Fibroblast of skin of left quadriceps (primary cell): ENCODE measurements at places on chromosomes 1 and 21.

DNA sequence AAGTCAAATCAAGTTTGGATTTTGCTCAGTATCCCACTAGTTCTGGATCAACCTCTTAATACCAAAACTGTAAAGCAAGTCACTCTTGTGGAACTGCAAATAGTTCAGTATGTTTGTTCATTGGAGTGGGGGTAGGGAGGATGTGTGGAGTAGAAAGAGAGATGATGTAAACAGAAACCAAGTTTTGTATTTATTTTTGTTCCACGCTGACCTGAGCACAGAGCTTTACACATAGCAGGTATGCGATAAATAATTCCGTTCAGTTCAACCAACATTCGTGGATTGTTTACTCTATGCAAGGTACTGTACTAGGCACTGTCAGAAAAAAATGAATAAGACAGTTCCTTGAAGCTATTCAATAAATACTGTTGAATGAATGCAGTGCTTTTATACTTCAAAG lies 4.5 kb upstream of the ZNF644 start:
- no peak for DNase-seq

DNA sequence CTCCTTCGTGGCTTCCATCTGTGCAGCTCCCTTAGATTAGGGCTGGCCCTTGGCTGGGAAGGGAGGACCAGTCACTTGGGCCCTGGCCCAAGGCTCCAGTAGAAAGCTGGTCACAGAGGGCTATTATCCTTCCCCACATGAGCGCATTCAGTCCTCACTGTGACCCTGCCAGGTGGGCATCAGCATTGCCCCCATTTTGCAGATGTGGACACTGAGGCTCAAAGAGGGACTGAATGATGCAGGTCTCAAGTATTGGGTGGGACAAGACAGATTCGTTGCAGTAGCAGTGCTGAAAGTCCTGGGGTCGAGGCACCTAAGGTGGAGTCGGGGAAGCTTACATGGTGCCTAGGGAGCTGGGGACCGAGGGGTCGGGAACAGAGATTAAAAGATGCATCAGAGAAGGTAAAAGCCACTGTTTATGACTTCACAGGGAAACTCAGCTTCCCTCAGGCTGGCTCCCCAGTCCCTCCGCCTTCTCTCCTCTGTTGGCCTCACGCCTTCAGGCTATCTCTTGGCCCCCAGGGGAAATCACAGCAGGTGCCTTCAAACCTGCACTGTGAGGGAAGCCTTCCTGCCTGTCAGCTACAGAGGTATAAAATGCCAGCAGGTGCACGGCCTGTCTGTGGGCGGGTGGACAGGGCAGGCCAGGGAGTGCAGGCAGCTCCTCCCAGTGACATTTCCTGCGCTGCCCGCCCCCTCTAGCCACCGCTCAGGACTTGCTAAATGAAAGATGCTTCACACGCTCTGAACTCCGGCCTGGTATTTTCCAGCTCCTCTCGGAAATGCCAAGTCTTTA lies 178.4 kb downstream of the GRIK3 start:
- no peak for DNase-seq

DNA sequence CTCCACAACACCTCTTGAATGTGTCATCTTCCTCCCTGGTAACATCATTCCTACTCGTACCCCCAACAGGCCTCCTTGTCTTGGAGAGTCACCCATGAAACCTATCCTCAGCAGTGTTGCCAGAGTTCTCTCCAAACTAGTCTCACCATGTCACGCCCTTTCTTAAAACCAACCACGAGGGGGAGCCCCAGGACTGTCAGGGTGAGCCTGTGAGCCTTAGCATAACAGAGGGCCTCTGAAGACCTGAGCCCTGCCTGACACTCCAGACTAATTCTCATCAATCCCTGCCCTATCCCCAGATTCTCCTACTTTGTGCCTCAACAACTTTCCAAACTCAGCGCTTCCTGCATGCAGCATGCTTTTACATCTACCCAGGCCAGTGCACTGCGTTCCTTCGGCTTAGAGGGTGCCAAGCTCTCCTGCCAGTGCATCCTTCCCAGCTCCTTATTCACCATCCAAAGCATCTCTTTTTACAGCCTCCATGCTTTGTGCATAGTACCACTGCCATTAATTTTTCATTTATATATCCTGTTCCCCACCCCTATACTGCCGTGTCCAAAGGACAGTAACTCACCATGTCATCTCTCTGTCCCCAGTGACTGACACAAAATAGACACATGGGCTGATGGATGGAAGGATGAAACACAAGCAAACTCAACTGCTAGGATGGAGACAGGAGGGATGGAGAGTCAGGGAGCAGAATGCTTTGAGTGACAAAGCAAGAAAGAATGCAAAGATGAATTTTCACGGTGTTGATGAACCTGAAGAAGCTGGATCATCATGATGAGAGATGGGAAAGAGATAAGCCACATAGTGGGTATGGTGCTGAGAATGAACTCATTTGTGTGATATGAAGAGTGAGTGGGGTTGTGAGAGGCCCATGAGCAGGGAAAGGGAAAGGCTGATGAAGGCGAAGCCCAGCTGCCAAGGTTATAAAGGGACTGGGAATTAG lies 34.0 kb downstream of the ZNF697 start:
- DNase-seq, result peak; percentile 66

- no peak for DNase-seq
Measured at GRCh38 chr1:221182791-221183533, 303.7 kb downstream of the HLX start.

GRCh38 chr1:67001682-67002425 lies 52.1 kb downstream of the SLC35D1 start:
- no peak for DNase-seq

DNA sequence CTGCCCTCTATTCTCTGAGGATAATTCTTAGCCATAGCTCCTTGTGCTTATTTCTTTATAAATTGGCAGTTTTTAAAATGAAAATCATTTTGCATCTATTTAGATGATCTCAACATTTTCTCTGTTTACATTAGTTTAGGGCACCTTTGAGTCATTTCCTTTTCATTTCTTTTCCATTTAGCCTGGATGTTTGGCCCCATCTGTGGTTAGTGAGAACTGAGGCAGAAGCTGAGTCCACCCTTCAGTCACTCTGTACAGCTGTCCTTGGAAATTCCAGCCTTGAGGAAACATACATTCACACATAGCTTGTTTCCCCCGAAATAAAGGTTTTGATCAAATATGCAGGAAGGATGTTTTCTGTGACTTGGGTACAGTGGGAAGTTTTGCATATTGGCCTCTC lies 123.7 kb downstream of the NTNG1 start:
- DNase-seq, result peak; percentile 9

- DNase-seq, result no peak
Measured at GRCh38 chr21:42781150-42781970, 98.0 kb downstream of the WDR4 start.

- DNase-seq, result no peak
Measured at GRCh38 chr1:244815600-244816099, 19.8 kb upstream of the COX20 start.

GRCh38 chr1:246160905-246161304 lies 346.2 kb downstream of the SMYD3 start:
- no peak for DNase-seq

DNA sequence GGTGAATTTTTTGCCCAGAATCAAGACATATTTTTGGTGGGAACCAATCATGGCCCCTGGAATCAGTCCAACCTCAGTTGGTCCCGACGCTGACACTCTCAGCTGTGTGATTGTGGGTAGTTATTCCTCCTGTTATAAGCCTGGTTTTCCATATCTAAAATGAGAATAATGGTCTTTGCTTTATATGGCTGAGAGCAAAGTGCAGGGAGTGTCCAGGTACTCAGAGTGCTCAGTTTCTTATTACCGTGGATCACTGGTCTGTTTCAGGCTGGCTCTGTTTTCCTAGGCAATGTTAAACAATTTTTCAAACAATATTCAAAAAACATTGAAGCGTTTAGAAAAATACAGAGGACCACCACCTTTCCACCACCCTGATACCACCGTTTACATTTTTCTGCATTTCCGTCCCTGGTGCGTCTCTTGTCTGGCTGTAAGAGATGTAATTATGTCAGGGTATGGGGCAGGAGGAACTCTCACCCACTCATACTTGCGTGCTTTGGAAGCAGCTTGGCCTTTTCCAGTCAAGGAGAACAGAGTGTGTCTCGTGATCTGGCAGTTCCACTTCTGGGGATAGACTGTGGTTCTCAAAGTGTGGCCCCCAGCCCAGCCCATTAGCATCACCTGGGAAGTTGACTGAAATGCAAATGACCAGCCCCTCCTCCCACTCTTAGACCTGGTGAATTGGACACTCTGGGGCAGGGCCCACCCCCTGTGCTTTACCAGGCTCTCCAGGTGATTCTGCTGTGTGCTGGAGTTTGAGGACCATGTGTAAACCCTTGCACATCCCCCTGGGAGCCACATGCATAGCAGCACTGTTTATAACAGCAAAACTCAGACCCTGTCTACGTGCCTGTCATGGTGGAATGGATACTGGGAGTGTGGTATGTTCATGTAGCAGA lies 6.8 kb downstream of the MX1 start:
- no peak for DNase-seq

GRCh38 chr1:11719313-11720032 lies 16.5 kb upstream of the AGTRAP start:
- DNase-seq, result no peak

GRCh38 chr1:159944623-159945455 lies 574 bp downstream of the IGSF9 start:
- no peak for DNase-seq

- DNase-seq, result no peak
Measured at GRCh38 chr1:24119859-24120756, 8.2 kb upstream of the MYOM3 start.

- DNase-seq, result no peak
Measured at GRCh38 chr21:43842742-43843141, 22.3 kb upstream of the AGPAT3 start.

DNA sequence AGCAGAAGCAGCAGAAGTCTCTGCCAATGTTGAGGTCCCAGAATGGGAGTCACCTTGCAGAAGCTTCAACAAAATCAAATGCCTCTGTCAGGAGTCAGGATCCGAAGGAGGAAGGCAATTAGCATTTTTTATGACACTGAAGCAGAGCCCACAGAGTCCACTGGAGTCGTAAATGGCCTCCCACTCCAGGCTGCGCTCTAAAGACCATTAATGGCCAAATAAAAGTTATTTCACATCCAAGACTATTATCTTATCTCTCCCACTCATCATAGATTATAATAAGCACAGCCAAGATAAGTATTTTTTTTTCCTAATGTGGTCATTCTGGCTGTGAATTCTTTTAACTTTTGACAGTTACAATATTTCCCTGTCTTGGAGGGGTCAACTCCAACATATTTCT lies 191.1 kb upstream of the C8B start:
- DNase-seq, result no peak

DNA sequence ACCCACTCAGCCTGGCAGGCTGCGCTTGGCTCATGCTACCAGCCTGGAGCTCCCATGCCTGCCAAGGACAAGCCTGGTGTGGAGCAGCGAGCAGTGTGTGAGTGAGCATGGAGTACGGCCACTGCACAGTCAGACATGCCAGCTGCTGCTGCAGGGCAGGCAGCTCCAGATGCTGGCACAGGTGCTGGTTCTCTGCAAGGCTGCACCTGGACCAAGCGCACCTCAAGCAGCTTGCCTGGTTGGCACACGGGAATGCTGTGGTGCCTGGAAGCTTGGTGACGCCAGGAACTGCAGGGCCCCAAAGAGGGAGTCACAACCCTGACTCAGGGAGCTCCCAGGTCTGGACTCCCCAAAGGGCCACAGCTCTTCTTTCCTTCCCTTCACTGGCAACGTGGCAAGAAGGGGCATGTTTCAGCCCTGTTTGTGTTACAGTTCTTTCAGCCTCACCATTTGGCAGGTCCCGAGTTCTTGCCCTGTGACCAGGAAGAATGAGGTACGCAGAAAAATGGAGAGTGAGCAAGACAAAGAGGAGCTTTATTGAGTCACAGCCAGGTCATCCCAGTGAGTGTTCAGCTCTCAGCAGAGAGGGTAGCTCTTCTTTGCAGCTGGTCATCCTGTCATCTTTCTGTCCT lies 26.1 kb downstream of the ACOT7 start:
- no peak for DNase-seq

DNA sequence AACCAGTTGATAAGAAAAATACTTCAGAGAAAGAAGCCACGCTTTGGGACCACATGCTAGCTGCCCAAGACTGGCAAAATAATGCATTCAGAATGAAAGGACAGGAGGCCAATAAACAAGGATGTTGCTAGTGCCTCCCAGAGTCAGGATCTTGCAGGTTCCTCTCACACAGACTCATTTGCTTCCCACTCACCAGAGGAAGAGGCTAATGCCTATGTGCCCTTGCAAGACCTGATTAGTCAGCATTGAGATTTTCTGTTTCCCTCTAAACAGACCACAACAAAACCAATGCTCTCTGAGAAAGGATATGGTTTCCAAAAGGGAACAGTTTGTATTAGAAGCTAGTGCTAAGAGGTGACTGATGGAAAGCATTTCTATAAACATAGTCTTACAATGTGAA lies 85.7 kb downstream of the NRDC start:
- no peak for DNase-seq

DNA sequence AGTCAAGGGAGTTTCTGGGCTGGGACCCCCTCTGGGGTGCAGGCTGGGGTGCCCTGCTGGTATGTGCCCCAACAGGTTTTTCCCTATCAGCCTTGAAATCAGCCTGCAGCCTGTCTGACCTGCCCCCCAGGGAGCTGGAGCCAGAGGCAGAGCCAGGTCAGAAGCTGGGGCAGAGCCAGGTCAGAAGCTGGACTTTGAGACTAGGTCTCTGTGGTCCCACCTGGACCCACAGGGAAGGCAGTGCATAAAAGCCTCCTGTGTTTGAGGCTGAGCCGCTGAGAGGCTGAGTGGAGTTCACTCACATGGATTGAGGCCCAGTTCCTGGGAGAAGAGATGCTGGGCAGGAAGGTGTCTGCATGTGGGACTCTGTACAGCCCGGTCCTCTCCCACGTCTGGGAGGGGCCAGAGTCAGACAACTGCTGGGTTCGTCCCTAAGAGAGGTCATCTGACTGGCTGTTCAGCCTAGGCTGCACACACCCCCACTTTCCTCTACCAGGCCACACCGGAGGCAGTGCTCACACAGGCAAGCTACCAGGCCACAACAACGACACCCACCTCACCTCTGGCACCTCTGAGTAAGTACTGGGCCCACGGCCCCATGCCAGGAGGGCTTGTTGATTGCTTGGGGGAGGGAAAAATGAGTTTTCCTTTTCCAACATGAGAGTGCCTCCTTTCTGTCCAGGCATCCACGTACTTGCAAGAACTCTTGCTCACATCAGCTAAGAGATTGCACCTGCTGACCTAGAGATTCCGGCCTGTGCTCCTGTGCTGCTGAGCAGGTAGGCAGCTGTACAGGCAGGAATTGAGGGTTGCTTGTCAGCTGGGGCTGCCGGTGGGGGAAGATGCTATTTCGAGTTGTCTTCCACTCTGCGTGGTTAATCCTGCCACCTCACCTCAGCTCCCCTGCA lies at the start of gene ANXA9:
ANXA9 (plus strand) TSS at position 488 of the 908 bp plus-strand sequence. CDS start 814 bp downstream, outside the sequence.
- no peak for DNase-seq

DNA sequence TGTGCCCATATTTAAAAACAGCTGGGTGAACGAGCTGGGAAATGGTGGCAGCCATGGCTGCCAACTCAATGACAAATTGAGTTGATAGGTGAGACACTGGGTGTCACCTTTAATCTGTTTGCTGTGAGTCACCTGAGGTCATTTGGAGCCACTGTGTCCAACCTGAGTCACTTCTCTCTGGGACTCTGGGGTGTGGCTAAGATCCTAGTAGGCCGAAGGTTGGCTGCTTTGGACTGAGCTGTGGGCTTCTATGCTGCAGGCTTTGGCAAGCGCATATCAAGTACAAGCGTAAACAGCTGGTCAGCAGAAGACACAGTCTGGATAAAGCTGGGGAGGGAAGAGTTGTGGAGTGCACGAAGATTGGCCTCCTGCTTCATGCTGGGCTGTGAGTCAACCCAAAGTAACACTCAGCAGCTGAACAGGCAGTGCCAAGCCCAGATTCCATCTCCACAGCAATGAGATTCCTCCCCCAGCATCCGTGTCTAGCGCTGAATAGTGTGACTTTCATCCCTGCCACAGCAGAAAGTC lies 24.0 kb downstream of the TEX35 start:
- peak; percentile 86 for DNase-seq
